ENCODE measurements at places on chromosomes 1 and 21.

- no peak for DNase-seq
Observed at GRCh38 chr1:233356705-233356987, 29.1 kb downstream of the MAP3K21 start.

- no peak for DNase-seq
Observed at GRCh38 chr1:206809504-206810084, 37.3 kb upstream of the IL10 start.

- no peak for DNase-seq
Observed at GRCh38 chr1:77794550-77794949, 15.1 kb downstream of the MIGA1 start.

GRCh38 chr1:201710632-201711597 lies 118.0 kb upstream of the IPO9 start:
- no peak for DNase-seq

DNA sequence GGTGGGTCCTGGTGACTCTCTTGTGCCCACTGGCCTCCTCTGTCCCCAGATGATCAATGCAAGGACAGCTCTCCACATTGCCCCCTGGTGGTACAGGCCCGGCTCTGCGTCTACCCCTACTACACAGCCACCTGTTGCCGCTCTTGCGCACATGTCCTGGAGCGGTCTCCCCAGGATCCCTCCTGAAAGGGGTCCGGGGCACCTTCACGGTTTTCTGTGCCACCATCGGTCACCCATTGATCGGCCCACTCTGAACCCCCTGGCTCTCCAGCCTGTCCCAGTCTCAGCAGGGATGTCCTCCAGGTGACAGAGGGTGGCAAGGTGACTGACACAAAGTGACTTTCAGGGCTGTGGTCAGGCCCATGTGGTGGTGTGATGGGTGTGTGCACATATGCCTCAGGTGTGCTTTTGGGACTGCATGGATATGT lies 10.8 kb downstream of the ADAMTSL4 start:
- peak; percentile 76 for DNase-seq

DNA sequence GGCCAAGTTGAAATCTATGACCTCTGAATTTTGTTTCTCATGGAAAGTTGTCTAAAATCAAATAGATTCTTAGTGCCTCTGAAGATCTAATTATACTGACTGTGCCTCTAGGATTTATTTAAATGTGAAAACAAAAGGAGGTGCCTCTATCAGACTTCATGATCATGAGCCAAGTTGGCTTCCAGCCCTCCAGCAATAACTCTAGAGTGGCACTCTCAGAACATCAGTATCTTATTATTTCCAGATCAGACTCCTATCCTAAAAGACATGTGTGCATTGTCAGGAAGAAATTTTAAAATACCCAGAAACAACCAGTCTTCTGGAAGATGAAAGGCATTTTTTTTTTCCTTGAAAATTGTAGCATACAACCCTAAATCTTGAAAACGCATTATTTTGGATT lies 368.0 kb downstream of the PDE4B start:
- no peak for DNase-seq

DNA sequence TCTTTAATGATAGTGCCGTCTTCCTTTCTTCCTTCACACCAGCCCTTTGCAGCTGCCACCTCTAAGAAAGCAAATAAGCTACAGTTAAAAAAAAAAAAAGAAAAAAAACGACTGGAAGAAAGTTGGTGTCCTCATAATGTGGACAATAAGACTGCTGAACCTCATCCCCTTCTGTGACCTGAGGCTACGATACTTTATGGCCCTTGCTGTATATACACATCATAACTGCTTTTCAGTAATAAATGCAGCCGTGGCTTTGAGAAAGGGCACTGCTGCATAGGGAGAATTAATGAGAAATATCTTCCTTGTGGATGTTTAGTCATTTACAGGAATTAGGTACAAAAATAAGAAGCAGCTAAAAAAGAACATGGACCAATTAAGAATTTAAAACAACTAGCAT lies 333.8 kb upstream of the ADGRL2 start:
- no peak for DNase-seq

DNA sequence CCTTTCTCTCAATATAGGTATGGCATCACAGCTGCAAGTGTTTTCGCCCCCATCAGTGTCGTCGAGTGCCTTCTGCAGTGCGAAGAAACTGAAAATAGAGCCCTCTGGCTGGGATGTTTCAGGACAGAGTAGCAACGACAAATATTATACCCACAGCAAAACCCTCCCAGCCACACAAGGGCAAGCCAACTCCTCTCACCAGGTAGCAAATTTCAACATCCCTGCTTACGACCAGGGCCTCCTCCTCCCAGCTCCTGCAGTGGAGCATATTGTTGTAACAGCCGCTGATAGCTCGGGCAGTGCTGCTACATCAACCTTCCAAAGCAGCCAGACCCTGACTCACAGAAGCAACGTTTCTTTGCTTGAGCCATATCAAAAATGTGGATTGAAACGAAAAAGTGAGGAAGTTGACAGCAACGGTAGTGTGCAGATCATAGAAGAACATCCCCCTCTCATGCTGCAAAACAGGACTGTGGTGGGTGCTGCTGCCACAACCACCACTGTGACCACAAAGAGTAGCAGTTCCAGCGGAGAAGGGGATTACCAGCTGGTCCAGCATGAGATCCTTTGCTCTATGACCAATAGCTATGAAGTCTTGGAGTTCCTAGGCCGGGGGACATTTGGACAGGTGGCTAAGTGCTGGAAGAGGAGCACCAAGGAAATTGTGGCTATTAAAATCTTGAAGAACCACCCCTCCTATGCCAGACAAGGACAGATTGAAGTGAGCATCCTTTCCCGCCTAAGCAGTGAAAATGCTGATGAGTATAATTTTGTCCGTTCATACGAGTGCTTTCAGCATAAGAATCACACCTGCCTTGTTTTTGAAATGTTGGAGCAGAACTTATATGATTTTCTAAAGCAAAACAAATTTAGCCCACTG lies 11.5 kb downstream of the HIPK1 start:
- DNase-seq, result peak; percentile 49

GRCh38 chr21:36028127-36029069 lies 31.9 kb downstream of the SETD4 start:
- DNase-seq, result peak; percentile 66

DNA sequence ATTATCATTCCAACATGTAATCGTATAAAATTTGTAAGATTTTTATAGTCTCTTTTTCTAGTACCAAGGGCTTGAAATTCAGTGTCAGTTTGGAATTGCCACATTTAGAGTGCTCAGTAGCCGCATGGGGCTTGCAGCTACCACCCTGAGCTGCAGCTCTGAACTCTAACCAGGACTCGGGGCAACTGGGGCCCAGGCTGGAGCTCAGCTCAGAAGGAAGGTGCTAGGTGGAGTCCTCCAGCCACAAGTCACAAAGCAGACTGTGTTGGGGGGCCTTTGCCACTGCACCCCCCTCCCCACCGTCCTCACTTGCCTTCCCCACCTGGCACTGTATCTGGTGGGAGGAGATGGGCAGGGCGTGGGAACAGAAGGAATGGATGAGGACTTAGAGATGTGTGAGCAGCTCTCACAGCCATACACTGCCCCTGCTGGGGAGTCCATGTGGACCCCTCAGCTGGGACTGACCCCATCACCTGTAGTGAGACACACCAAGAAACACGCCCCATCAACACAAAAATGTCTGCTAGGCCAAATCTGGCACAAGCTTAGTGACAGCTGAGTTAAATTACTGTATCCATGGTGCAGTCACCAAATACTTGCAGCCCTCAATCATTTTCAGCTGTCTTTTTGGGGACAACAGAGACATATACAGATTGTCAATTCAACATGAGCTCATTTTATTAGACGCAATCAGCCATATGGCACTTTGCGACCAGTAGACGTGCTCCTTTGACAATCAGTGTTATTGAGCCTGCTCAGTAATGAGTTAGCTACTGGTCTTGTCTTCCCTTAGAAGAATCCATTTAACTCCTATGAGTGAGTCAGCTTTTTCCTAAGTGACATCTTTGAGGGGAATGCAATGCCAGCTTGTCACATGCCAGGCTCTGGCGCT lies 241.7 kb upstream of the RAB4A start:
- DNase-seq, result no peak

DNA sequence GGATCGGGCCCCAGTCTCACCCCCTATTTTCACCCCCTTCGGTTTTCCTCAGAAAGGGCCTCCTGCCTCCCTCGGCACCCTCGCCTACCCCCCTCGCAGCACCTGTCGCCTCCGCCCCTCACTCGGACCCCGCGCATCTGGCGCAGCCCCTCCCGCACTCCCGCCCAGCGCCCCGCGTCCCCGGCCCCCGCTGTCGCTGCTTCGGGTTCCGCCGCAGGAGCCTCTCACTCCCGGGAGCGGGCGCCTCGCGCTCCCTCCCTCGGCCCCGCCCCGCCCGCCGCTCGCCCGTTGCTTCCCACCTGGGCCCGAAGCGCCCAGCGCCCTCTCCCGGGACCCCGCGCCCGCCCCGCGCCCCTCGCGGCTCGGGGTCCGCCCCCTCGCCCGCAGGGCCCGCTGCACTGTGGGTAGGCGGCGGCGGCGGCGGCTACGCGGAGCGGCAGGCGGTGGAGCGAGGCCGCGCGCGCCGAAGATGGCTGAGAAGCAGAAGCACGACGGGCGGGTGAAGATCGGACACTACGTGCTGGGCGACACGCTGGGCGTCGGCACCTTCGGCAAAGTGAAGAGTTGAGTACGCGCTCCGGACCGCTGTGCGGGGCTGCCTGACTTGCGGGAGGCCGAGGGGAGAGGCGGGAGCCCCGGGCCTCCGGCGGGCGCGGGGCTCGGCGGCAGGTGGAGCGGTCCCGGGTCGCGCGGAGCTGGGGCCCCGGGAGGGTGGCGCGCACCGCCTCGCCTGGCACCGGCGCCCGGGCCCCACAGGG lies at the start of gene PRKAA2:
PRKAA2 (plus strand) TSS at position 396 of the 758 bp plus-strand sequence; CDS start at position 470, 74 bp downstream.
- DNase-seq, result peak; percentile 7

GRCh38 chr1:17562375-17562774 lies 22.9 kb downstream of the ARHGEF10L start:
- DNase-seq, result no peak

GRCh38 chr1:56357927-56358690 lies 221.3 kb downstream of the PLPP3 start:
- DNase-seq, result no peak

- no peak for DNase-seq
Observed at GRCh38 chr1:227604446-227604845, 41.1 kb downstream of the ZNF678 start.

DNA sequence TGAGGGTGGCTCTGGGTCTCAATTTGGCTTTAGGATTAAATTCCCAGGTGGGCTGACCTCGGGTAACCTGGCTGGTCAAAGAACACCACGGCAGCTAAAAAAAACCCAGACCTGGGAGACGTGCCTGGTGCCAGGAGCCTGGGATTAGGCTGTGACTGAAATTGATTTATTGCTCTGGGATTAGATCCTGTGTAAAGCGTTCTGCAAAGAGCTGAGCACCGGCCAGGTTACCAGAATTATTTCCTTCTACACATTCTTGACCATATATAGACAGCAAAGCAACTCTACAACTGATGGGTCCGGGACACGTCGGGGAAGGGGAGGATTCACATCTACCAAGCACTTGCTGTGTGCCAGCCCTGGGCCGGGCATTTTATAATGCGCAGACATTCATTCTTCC lies 45.2 kb downstream of the TMCO4 start:
- no peak for DNase-seq

GRCh38 chr1:75522389-75522788 lies 88.5 kb downstream of the SLC44A5 start:
- DNase-seq, result no peak

GRCh38 chr1:177656598-177656997 lies 313.3 kb downstream of the SEC16B start:
- DNase-seq, result no peak

- DNase-seq, result peak; percentile 79
Observed at GRCh38 chr1:12658531-12659453, 14.9 kb downstream of the AADACL4 start.
